CD4-positive, alpha-beta T cell treated with Interleukin-6 at 100 ng/mL for 8 hours (primary cell): ENCODE measurements at places on chromosomes 3 and 15.

DNA sequence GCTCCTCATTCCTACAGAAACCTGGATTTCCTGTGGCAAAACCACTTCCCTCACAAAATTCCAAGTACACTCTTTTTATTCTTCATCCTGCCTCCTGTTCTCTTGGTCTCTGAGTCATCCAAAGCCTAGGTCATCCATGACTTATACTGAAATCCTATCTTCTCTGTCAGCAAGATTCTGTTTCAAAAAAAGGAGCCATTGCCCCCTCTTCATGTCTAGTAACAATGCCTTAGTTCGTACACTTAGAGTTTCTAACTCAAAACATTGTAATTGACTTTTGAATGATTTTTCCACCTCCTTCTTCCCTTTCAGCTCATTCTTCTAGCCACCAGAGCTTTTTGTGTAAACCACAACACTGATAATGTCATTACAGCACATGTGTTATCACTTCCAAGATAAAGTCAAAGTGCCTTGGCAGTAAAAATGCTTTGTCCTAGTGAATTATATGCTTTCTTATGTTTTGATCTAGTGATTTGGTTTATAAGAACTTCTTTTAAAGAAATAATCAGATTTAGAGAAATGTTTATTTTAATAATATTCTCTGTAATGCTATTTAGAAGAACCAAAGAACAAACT is 256.5 kb upstream of the NECTIN3 start:
- DNase-seq: no peak

DNA sequence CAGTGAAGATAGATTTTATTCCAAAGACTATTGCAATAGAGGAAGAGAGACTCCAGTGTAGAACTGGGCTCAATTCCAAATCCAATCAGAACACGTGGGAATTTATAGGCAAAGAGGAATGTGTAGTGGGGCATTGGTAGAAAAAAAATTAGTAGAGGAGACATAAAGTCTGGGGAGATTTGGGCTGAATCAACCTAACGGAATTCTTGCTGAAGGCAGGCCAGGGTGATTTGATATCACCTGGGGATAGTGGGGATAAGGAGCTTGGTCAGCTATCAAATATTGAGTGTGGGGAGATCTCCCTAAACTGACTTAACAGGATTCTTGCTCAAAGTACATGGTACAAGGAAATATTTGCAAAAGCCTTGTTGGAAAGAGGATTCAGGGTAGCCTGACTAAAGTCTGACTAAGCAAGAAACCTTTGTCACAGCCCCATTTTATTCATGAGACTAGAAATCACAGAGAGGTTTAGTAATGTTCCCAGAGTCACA is 29.6 kb downstream of the SST start:
- no peak for DNase-seq

DNA sequence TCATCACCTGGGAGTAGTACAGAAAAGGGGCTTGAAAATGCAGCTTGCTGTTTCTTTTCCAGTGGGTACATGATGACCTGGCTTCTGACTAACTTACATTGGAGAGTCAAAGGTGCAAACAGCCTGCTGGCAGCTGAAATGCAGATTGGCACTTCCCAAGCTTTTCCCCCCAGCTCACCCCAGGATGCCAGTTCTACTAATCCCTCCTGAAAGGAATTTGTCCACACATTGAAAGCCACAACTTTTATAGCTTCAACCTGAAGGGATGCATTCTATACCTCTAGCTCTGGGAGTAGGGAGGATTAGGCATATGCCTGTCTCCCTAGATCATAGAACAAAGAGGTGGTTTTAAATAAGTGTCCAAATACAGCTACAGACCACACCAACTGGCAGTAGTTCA is 281.7 kb downstream of the EFHB start:
- DNase-seq: no peak

DNA sequence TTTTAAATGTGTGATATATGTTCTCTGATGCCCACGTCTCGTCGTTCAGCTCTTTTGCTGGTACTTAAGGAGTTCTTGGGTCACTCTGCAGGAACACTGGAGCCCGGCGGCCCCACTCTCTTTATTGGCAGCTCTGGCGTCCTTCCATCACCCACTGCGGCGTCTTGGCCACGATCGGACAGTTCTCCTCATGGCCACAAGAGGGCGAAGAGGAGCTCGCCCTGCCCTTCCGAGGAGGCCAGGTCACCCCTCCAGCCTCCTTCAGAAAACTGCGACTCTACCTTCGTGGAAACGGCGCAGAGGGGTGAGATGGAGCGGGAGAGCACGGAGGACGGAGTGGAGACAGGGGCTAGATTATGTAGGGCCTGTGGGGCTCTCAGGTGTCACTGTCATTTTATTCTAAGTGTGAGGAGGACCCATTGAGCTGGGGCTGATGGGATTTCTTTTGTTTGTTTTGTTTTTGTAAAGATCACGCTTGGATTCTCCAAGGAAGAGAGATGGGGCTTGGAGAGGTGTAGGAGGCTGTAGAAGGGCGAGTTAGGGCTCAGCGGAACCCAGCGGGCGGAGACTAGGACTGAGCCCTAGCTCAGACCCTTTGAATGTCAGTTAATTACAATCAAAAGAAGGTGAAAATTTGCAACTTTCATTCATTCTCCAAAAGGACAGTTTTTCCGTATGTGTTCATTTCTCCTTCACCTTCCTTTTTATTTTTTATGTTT is 28.0 kb upstream of the GABRA5 start:
- no peak for DNase-seq

GRCh38 chr15:63086271-63086670 is 35.4 kb upstream of the LACTB start:
- DNase-seq: no peak

- DNase-seq: no peak
Observed at GRCh38 chr15:58677426-58677825, 72.1 kb downstream of the ADAM10 start.

DNA sequence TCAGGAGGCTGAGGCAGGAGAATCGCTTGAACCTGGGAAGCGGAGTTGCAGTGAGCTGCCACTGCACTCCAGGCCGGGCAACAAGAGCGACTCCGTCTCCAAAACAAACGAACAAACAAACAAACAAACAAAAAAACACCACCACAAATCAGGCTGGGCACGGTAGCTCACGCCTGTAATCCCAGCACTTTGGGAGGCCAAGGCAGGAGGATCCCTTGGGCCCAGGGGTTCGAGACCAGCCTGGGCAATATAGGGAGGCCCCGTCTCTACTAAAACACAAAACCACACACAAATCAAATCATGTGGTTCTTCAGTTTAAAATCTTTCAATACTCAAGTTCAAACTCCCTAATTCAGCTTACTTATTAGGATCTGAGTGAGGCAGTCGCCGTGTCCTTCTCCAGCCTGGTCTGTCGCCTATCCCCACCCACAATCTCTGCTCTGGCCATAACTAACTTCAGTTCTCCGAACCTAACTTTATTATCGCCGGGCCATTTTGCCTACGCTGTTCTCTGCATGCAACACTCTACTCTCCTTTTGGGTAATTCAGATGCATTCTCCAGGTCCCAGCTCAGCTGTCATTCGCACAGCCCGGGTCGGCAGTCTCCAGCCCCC is 660 bp upstream of the RTF1 start:
- no peak for DNase-seq

GRCh38 chr3:155313300-155313699 is 19.8 kb upstream of the STRIT1 start:
- no peak for DNase-seq

DNA sequence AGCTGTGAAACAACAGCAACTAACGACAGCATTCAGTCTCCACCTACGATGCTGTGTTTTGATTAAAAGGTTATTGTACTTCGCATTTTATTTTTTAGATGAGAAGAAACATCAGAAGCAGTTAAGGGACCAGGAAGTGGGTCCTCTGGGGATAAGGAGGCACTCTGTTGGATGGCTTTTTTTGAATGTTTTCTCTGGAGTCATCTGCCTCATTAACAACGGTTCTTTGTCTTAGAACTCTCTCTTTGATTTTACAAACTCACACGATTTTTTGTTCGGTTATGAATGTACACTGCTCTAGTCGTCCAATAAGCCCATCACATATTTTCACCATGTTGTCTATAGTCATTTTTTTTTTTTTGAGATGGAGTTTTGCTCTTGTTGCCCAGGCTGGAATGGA is 36.0 kb upstream of the ARPIN start:
- no peak for DNase-seq

DNA sequence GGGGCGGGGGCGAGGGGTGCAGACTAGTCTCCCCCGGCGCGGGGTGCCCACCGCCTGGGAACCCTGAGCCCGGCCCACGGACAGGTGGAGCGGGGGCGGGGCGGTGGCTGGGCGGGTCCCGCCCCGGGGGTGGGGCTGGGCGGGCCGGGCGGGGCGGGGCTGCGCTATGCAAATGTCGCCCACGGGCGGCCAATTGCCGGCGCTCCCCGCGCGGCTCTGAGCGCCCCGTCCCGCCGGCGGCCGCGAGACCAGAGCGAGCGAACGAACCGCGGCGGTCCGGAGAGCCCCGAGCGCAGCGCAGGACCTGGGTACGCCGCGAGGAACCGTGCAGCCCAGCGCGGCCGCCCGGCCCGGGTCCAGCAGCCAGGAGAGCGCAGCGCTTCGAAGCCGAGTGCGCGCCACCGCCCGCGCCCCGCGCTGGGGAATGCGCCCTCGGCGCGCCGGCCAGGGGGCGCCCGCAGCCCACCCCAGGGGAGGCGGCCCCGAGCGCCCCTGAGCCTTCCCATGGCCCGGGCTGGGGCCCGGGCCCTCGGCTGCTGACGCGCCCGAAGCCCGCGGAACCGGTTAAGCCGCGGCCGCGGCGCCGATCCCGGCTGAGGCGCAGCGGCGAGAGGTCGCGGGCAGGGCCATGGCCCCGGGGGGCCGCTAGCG is at the start of gene SEMA3F:
TSS of gene SEMA3F (plus strand) at position 485 of the 651 bp plus-strand sequence. CDS start 4,299 bp downstream, outside the sequence.
- DNase-seq: peak; percentile 61
